Neural crest cell (in vitro differentiated cells): ENCODE measurements at places on chromosomes 16 and 17.

GRCh38 chr17:2776589-2777241 lies 19.5 kb upstream of the RAP1GAP2 start:
- DNase-seq, result peak; percentile 37

DNA sequence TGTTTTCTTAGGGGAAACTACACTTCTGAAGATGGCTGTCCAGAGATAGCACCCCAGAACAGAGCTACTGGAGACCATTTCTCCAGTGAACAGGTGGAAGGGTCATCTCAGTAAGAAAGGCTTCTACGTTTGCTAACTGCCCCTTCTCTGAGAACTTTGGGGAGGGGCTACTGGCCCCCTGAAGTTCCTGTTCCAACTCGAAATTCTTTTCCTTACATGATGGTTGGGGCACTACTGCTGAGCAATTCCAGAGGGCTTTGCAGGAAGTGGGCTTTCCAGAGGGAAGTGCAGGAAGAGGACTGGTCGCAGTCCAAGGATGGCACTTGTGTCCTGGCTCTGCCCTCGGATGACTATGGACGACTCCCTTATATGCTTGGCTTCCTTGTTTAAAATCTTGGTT lies 31.2 kb downstream of the TOM1L2 start:
- no peak for DNase-seq

DNA sequence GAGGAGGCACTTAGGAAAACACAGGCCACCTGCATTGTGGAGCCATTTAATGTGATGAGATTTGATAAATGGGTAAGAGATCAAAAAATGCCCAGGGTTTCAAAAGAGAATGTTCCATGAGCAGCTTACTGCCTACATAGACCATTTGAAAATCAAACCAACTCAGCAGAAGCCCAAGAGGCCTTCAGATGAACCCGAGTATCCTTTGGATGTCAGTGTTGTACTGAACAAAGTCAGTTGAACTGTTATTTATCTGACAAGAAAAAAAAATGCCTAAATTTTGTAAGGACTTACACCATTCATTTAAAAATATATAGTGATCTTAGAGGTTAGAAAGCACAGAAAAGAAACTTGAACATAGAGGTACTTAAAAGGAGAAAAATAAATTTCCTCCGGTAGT lies 381.7 kb downstream of the ZFHX3 start:
- no peak for DNase-seq

- DNase-seq, result no peak
Observed at GRCh38 chr17:78252701-78253635, 21.5 kb downstream of the TMEM235 start.

DNA sequence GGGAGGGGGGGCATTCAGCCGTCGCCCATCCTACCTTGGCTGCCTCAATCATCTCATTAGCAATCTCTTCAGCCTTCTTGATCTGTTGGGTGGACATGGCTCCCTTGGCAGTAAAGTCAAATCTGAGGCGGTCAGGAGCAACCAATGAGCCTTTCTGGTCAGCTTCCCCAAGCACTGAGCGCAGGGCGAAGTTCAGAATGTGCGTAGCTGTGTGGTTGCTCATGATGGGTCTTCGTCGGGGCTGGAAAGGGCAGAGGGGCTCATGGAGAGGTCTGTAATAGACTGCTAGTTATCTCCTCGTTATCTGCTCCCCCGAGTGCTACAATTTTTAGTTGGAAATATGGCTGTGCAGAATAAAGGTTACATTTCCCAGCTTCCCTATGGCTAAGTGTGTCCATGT lies 7.2 kb upstream of the EXOSC6 start:
- DNase-seq, result no peak

DNA sequence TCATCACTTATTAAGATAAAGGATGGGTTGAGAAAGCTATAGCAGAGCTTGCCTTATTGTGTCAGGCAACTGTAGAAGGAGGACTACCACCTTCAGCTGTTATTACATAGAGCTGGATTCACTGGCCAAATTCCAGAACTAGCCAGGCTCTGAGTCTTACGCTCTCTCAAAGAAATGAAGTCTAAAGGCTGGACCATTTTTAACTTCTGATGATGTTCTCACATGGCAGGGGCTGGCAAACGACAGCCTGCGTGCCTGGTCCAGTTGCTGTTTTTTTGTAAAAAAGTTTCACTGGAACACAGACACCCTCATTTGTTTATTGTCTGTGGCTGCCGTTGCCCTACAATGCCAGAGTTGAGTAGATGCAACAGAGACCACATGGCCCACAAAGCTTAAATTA lies 21.2 kb downstream of the TRAF4 start:
- no peak for DNase-seq

- no peak for DNase-seq
Observed at GRCh38 chr16:265711-266110, 10.0 kb downstream of the RGS11 start.

- DNase-seq, result no peak
Observed at GRCh38 chr17:48554412-48555257, 9.7 kb upstream of the HOXB2 start.

DNA sequence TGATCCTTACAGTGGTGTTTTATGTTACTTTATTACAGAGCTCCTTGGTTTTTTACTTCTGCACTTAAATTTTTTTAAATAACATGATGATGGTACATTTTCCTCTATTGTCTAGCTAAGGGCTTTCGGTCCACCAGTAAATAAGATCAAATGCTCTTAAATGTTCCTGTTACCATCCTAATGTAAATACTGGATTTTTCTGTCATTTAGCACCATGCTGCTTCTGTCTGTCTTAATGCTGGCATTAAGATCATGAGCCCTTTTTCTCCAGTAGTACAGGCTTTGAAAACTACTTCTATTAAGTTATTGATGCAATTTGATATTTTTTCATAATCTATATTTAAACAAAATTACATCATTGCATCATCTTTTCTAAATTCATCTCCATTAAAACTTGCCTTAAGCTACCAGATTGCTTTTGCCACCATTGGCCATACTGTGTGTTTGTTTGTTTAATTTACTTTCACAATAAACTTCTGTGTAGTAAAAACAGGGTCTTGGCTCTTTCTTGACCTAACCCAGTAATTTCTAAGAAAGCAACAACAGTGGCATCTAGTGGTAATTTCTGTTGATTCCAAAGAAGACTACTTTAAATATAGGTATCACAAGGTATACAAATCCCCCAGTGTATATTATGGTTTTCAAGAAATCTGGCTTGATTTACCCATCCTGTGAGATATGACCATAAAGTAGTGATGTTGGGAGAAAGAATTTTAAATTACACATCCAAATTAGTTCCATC lies 9.0 kb upstream of the PHAF1 start:
- no peak for DNase-seq

DNA sequence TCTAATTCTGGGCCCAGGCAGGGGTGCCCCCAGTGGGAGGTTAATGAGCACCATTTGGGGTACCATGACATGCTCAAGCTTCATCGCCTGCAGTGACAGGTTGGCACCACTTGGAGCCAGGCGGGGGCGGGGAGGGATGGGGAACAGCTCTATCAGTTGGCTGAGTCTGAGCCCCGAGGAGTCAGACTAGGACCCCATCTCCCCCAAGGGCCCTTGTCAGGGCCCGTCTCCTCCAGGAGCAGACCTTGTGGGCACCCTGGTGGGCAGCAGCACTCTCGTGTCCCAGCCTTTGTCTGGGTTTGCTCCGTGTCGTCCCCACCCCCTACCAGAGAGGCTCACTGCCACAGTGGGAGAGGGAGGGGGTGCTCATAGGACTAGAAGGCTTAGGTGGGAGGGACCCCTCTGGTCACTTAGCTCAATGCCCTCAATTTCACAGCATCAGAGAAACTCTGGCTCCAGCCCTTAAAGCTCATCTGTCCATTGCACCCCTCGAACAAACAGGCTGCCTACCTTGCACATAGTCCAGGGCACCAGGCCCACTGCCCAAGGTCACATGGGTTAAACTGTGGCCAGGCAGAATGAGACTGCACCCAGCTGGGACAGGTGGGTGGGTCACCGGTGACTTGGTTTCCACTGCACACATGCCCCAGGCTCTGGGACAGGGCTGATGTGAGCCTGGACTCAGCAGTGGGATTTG lies 4.1 kb downstream of the PPP1R9B start:
- no peak for DNase-seq

- DNase-seq, result peak; percentile 77
Observed at GRCh38 chr17:17356149-17356930, 53.2 kb downstream of the NT5M start.

DNA sequence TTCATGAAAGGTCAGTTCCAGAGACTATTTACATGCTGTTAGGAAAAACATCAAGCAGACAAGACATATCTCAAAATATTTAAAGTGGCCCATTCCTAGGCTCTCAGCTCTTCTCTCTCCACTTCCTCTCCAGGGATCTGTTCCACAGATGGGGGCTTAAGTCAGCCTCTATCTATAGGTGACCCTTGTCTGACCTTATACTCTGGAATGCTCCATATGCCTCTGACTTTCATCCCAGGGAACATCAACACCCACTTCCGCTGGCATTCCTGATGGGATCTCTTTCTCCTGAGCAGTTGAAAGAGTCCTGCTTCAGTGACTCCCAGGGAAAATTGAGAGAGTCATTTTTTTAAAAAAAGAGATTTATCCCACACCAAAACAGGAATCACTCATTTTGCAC lies 11.5 kb upstream of the WIPI1 start:
- DNase-seq, result no peak

- DNase-seq, result no peak
Observed at GRCh38 chr16:13907431-13907830, 12.5 kb upstream of the ERCC4 start.

DNA sequence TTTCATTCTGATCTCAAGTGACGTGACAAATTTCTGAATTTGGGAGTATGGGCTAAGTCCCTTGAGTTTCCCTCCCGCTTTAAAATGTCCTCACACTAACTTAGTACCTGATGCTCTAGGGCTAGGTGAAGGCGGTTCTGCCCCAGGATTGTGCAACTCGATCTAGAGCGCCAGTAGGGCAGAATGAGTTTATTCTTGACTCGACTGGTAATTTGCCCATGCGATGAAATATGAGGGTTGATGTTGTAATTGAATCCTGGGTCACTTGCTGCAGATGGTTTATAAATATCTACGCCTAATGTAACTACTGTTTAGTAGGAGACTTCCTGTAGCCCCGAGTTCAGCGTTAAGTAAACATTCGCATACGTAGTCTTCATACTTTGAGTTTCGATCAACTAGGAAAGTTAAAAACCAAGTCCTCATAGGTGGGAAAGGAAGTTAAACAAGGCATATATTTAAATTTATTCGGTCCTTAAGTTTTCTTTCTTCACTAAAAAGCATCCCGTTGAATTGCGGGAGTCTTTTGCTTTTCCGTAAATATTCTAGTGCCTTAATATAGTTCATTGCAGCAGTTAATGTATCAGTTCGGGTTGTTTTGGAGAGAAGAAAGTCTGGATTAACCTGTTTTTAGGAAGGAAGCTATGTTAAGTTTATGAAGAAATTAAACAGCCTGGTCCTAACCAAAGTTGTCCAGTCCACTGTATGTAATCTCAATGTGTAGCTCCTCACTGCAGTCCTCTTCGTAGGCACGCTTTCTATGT lies 1.6 kb downstream of the CTCF start:
- no peak for DNase-seq

DNA sequence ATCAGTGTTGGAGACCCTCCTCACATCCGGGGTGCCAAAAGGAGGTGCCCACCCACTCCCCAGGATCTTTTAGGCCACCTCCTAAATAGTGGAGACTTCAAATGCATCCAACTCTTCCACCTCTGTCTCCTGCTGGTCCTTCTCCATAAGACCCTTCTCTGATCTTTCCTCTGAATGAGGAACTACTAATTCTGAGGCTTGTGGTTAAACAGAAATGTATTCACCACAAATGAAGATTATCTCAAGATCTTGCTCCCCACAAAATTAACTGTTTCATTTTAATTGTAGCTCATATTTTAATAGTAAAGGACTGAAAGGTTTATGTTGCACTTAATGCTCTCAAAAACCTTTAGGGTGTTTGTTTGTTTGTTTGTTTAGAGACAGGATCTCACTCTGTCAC lies 34.1 kb downstream of the TLE7 start:
- no peak for DNase-seq

DNA sequence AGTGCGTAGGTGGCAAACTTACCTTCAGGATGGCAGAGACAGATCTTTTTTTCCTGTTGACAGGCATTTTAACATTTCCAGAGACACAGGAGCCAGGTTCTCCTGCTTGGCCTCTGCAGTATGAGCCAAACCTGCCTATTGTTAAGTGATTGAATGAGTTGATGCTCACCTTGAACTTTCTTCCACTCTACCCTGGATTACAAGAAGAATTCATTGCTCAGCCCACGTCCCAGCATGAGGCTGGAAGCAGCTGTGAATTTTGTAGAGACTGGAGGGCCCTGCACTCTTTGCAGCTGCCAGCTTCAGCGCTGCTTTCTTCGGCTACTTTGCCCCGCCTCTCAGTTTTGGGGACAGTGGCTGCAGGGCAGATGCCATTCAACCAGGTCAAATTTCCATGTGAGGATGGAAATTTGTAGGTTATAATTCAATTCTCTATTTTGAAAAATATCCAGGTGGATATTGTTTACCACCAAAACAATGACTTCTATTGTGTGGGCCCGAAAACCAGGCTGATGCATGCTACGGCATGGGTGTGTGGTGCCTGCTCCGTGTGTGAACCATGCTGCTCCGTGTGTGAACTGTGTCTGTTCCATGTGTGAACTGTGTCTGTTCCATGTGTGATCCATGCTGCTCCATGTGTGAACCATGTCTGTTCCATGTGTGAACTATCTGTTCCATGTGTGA lies 75.2 kb upstream of the METTL9 start:
- DNase-seq, result no peak

DNA sequence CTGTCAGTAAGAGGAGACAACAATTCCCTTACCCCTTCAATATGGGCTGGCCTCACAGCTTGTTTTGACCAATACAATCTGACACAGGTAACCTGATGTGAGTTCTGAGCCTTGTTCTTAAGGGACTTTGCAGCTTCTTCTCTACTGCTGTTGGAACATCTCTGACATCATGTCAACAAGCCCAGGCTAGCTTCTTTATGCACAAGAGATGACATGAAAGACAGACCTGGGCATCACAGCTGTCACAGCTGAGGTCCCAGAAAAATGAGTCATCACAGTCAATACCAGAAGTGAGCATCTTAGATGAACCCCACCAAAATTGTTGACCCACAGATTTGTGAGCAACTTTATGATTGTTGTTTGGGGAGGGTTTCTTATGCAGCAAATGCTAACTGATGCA lies 431.7 kb upstream of the PSMD7 start:
- no peak for DNase-seq

DNA sequence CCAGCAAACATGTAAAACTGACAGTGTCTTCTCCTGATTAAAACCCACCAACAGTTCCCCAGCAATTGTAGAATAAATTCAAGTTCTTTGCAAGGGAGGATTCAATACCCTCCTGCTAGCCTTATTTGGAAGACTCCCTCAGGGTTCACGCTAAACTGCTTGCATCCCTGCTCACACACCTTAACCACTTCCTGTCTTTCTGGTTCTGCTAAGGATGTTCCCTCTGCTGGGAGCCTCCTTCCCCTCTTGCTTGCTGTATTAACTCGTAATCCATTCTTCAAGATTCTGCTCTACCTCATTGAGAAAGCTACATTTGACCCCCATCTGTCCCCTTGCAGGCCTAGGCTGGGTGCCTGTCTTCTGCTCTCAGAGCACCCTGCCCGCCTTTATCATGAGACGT lies 2.3 kb upstream of the SHISA6 start:
- no peak for DNase-seq

GRCh38 chr17:56917559-56918296 lies 3.9 kb upstream of the TRIM25 start:
- no peak for DNase-seq
